HCT116 (cell line): ENCODE measurements at places on chromosomes 11 and 22.

DNA sequence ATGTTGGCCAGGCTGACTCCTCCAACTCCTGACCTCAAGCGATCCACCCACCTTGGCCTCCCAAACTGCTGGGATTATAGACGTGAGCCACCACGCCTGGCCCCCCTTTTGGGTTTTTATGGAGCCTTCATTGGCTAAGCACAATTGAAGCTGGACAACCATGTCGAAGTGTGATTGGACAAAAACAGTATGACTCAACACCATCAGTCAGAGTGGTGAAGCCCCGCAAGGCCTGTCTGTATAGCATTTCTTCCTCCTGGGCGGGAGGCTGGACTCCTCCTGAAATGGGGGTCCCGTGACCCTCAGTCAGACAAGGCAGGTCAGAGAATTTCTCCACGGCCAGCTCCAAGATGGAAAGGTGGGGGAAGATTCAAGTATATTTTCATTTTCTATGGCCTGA is 3.1 kb upstream of the PARVB start:
- DNase-seq, result no peak

- DNase-seq, result no peak
Observed at GRCh38 chr11:78066471-78066870, 2.8 kb downstream of the THRSP start.

DNA sequence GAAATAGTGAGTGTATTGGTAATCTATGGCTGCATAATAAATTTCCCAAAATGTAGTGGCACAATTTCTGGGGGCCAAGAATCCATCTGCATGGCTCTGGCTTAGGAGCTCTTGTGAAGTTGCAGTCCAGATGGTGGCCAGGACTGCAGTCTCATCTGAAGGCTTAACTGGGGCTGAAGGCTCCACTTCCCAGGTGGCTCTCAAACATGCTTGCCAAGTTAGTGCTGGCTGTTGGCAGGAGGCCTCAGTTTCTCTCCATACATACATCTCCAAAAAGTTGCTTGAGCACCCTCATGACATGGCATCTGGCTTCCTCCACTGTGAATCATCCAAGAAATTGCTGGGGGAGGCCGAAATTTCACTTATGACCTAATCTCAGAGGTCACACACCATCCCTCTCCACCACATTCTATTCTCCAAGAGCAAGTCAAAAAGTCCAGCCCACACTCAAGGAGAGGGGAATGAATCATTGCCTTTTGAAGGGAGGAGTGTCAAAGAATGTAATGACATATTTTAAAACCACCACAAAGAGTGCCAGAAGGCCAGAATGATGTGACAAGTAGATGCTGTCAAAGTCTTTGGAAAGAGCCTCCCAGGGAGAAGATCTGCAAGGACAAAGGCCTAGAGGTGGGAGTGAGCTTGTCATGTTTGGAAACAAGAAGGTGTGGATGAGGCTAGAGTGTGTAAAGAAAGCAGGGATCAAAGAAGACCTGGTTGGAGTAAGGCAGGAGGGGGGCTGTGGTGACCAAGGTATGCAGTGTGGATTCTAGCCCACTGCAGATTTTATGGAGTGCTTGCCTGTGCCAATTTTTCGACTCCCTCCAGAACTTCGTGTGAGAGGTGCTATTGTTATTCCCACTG is 566.2 kb downstream of the MIAT start:
- no peak for DNase-seq

GRCh38 chr11:126647735-126648134 is 292.2 kb downstream of the ST3GAL4 start:
- DNase-seq, result peak; percentile 2

- DNase-seq, result no peak
Observed at GRCh38 chr11:123753110-123753509, 1.2 kb downstream of the OR6X1 start.

DNA sequence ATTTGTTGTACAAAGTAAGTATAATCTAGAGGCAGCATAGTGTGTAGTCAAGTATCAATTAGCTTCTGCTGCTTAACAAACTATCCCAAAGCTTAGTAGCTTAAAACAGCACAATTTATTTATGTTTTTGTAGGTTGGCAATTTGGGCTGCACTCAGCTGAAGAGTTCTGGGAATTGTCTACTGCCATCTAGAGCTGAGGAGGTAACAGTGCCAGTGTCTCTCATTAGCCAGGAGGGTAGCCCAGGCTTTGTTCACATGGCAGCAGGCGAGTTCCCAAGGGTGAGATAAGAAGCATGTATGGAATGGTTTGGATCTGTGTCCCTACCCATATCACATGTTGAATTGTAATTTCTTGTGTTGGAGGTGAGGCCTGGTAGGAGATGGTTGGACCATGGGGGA is 45.8 kb upstream of the SLN start:
- no peak for DNase-seq

DNA sequence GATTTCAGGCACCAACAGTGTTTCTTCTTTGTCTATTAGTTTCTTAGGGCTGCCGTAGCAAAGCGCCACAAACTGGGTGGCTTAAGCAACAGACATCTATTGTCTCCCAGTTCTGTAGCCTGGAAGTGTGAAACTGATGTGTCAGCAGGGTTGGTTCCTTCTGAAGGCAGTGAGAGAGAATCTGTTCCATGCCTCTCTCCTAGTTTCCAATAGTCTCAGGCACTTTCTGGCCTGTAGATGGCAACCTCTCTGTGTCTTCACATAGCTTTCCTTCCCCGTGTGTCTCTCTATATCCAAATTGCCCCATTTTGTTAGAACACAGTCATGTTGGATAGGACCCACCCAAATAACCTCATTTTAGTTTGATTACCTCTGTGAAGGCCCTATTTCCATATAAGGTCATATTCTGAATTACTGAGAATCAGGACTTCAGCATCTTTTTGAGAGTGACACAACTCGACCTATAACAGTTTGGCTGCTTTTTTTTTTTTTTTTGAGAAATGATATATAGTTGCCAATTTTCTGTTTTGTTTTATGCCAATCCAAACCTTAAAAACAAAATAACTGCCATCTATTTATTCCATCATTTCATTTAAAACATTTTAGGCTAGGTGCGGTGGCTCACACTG is 108.2 kb downstream of the SLC36A4 start:
- peak; percentile 52 for DNase-seq

GRCh38 chr11:77519847-77520246 is 46.0 kb upstream of the PAK1 start:
- no peak for DNase-seq

- DNase-seq, result no peak
Observed at GRCh38 chr11:32069361-32070058, 21.4 kb upstream of the RCN1 start.
